ENCODE measurements at places on chromosomes 4 and X. TPM values are rescaled to one million over a fixed set of nuclear protein-coding genes. Genes with fewer than 3 reads are reported as not detected.

DNA sequence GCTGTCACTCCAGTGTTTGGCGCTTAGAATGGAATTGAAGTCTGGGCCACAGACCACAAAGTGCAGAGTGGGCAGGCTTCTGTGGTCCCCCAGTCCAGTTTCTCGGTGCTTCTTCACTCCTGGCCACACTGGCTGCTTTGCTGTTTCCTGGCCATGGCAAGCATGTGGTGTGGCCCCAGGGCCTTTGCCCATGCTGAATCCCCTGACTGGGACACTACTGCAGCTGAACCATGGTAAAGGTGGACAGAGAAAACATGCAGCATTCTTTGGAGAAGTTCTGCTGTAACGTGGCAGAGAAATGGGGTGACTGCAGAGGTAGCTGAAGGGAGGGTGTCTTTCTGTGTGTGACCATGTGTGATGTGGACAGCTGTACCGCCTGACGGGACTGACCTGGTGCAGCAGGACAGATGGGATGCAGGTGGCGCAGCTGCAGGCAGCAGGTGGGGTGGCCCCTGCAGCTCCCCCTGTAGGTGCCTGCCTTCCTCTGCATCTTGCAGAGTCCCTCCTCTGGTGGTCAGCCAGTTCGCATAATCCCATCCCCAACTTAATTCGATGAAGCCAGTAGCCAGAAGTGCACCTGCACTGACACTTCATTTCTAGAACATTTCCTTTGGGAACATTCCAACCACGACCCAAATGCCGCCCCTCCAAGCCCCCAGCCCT lies 13.2 kb upstream of the S100P start:
- DNase-seq = no peak

GRCh38 chr4:146462251-146462650 lies 59.5 kb downstream of the SLC10A7 start:
- no peak for DNase-seq

GRCh38 chr4:17807446-17807845 lies 3.1 kb downstream of the DCAF16 start:
- DNase-seq = no peak

DNA sequence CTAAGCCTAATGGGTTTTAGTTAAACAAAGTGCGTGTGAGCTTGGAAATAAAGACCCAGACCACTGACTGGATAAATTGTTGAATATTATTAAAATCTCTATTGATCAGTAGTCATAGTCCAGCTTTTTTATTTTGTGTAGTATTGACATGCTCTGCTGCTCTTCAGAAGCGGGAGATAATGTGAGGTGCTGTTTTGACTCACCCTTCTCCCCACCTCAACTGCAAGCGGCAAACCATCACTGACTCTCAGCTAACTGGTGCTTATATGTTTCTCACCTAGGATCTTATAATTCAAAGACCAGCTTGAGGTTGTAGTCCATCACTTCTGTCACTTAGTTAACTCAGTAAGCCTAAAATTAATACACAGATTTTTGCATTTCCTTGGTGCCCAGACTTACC lies 72.2 kb downstream of the COMMD8 start:
- no peak for DNase-seq

GRCh38 chr4:61273233-61273632 lies 73.1 kb downstream of the ADGRL3 start:
- DNase-seq = no peak

DNA sequence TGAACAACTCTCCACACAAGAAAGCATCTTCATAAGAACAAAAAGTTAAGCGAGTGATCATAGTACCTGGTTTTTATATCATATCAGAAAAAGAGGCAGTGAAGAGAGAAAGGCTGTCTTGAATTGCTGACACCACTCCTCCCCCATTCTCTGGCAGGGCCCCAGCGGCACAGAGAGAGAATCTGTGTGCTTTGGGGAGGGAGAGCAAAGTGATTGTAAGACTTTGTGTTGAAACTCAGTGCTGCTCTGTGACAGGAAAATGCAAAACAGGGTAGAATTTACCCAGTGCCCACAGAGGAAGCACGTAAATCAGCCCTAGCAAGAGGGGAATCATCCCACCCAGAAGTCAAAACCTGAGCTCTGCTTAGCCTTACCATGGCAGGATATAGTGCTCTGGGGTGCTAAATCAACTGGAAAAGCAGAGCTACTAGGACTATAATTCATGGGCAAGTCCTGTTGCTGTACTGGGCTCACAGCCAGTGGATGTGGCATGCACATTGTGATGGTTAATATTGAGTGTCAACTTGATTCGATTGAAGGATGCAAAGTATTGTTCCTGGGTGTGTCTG lies 174.6 kb downstream of the PRR32 start:
- no peak for DNase-seq

DNA sequence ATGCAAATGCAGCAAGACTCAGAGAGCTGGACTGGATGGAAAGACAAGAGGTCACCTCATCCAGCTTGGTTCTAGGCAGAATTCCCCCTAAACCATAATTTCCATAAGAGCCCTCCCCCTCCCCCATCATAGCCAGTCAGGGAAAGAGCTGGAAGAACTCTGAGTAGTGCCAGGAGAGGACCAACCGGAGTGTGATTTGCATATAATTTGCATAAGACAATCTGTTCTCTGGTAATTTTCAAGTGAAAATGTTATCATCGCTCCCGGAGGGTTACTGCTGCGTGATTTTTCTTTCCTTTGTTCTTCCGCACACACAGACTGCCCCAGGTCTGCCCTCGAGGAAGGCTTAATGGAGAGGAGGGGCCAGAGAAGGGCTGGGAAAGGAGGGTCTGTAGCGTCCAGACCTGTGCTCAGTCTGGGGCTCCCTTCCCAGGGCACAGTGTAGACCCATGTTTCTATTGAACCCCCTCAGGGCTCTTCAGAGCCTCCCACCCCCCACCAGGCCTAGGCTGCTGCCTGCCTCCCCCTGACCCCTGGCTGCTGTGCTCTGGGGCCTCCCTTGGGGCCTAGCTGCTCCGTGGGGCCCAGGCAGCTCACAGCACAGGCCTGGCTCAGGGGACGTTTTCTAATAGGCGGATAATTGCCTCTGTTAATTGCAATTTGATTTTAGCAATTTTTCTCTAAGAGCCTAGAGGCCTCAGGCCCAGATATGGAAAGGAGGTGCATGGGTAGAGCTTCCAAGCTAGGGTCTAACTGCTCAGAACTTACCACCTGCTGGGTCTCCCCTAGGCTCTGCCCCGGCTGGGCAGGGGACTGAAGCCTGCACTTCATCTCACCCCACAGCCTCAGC lies 90.4 kb upstream of the PJA1 start:
- no peak for DNase-seq

DNA sequence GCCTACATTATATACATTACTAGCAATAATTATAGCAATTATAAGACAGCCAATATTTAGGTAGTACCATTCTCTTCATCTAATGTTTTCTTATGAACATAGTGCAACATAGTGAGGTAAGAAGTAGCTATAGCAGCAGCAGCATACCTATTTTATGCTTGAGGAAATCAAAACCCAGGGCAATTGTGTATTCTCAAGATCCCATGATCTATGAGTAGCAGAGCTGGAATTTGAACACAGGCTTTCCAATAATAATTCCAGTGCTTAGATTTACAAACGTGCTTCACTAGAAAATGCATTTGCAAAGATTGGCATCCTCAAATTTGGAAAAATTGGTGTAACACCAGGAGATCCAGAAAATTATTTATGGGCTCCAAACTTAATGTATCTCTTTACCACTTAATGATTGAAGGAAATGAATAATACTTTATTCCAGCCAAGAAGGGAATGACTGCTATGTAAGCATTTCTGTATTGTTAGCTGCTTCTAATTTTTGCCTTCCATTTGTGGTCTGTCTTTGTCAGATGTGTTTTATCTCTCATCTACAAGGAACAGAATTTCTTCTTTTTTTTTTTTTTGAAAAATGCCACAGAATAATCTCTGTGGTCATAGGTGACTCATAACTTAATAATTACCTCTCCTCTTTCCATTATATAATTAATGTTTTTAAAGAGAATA lies 451.1 kb downstream of the ARAP2 start:
- no peak for DNase-seq

DNA sequence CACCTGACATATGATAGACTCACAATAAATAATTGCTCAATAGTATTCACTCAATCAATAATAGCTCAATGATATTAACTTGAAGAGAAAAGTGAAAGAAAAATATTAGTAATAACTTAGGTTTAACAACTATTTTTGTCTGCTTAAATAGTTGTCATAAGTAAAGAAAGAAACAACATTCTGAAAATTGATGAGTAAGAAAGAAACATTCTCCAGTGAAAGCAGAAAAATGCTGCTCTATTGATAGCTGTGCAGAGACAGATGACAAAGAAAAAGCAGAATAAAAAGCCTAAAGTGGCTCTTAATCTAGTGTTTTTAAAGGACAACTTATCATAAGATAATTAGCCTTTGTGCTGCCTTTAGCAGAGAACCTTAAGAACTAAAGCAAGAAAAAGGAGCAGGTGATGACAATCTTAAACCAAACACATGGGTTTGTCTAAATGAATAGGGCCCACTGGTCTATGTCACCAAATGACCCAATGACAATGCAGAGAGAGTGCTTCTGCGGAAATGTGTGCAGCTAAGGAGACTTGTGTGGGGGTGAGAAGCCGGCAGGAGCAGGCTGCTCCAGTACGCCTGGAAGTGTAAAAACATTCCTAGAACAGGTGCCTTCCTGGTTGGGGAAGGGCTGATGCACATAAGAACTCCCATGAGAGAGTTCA lies 13.2 kb downstream of the HS3ST1 start:
- DNase-seq = no peak

The PCGF3 gene
- 25.9 TPM for total RNA-seq

The RELL1 gene
- total RNA-seq = 15.1 TPM

The STS gene
- 1.1 TPM for total RNA-seq

The TKTL2 gene
- total RNA-seq = not detected

All from activated naive CD4-positive, alpha-beta T cell treated with anti-CD3 and anti-CD28 coated beads, Interleukin-2, amount 50 U/mL, for 72 hours (primary cell).